ENCODE measurements at places on chromosomes 4 and X. TPM values are rescaled to one million over a fixed set of nuclear protein-coding genes. Genes with fewer than 3 reads are reported as not detected.

- no peak for DNase-seq
These were observed 52.8 kb downstream of the NLGN4X start for GRCh38 chrX:6175914-6176313.

- DNase-seq, result no peak
These were observed 215.7 kb downstream of the STK32B start for GRCh38 chr4:5266991-5267390.

- DNase-seq, result no peak
These were observed 15.2 kb downstream of the PDLIM3 start for GRCh38 chr4:185520119-185520518.

DNA sequence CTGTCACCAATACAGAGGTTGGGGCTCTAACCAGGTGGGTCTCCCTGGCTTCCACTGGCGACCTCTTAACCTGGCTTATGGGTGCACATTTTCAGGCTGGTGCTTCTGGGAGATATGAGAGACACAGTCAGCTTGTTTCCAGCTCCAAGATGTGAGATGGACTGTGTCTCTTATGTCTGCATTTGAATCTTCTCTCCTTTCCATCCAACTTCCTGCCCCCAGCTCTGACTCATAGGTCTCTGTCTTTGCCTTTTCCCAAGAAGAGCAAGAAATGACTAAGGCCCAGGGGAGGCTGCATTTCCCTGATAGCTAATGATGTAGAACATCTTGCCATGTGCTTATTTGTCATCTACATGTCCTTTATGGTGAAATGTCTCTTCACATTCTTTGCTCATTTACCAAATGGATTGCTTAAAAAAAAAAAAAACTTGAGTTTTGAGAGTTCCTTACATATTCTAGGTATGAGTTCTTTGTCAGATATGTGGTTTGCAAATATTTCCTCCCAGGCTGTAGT is 3.2 kb upstream of the UXT start:
- no peak for DNase-seq

DNA sequence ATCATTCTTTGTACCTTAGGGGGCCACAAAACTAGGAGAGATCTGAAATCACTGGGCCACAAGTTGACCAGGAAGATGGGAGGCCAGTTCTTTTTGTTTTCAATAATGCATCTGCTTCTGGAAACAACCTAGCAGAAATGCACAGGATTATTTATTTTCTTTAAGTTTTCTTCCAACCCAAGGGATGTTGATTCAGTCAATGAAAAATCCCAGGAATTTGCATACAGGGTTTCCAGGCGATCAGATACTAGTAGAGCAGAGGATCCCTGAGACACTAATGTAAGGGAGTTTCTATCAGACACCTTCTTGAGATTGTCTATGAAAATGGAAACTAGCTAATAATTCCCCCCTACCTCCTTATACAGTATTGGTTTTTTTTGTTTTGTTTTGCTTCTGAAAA is 7.4 kb downstream of the ATOH1 start:
- no peak for DNase-seq

GDI1 gene
- total RNA-seq, result 173 TPM

All from transverse colon (tissue), 4 donors.